ENCODE measurements at places on chromosomes 7 and 10.

DNA sequence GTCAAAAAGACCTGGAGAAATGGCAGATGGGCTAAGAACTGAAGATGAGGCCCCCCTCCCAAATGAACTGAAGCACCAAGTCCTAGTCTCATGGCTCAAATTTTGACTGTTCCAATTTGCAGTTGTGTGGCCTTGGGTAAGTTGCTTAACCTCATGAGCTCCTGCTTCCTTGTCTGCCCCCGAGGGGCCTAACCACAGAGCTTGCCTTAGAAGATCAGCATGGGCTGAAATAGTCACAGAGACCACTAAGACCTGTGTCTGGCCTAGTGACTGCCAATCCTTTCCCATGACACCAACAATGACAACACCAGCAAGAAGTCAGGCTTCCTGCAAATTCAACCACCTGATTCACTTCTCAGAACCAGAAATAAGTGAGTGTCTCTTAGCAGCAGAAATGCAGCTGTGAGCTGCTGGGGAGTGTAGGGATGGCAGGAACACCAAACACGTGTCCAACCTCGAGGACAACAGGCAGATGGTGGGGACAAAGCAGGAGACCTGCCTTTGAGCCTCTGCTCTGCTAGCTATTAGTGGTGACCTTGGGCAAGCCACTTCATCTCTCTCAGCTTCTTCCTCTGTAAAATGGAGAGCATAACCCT lies 23.7 kb downstream of the CRHR2 start:
- DNase-seq = no peak

GRCh38 chr7:107072133-107072532 lies 27.6 kb downstream of the PRKAR2B start:
- DNase-seq = no peak

DNA sequence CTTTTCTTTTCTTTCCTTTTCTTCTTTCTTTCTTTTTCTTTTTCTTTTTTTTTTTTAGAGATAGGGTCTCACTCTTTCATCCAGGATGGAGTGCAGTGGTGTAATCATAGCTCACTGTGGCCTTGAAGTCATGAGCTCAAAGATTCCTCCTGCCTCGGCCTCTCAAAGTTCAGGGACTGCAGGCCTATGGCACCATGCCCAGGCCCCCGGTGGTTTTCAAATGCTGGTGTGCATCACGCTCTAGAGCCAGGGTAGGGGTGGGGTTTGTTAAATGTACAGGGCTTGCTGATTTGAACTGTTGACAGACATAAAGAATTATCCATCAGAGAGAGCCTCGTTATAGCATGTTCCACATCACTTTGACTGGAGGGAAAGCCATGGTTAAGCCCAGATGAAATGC lies 5.8 kb downstream of the MINDY4 start:
- DNase-seq = no peak

DNA sequence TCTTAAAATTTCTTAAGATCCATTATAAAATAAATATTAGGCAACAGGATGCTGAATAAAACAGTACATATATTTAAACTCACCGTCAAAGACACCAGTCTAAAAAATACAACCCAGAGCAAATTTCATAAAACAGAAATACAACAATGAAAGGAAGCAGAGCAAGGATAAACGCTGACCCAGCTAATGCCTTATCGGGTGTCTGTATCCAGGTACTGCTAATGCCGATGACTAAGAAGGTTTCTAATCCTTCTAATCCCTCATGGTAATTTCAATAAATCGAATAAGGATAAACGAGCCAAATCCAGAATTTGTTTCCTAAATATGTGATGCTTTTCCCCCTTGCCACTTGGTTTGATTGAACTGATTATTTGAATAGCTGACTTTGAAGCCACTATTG lies 1.7 kb downstream of the HYCC1 start:
- DNase-seq = no peak

- no peak for DNase-seq
Observed at GRCh38 chr7:45456105-45456504, 118.1 kb upstream of the ADCY1 start.

GRCh38 chr7:106717254-106717954 lies 56.4 kb upstream of the CCDC71L start:
- DNase-seq = no peak
